Hepatocyte (in vitro differentiated cells): ENCODE measurements at places on chromosomes 4 and X.
A peak's percentile ranks its signal among the peaks of the same experiment; 100 is the strongest.

GRCh38 chr4:142840516-142841123, 5.5 kb downstream of the INPP4B start:
- peak; percentile 56 for DNase-seq

DNA sequence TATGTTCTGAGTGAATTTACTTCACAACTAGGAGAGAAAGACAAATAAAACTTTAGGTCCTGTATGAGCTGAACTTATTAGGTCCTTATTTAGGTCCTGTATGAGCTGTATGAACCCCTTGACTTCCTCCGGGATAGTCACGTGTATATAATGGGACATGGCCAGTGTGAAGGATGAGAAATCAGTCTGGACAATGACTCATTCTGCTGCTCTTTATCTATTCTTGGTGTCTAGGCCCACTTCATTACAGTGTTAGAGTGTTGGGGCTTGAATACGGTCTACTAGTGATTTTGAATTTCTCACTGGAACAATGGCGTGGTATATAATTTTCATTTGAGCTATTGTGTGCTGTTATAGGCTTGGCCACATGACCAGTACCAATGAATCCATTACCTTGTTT, 21.9 kb downstream of the STK26 start:
- no peak for DNase-seq

- DNase-seq: no peak
Measured at GRCh38 chr4:174437749-174438148, 84.5 kb downstream of the HPGD start.

DNA sequence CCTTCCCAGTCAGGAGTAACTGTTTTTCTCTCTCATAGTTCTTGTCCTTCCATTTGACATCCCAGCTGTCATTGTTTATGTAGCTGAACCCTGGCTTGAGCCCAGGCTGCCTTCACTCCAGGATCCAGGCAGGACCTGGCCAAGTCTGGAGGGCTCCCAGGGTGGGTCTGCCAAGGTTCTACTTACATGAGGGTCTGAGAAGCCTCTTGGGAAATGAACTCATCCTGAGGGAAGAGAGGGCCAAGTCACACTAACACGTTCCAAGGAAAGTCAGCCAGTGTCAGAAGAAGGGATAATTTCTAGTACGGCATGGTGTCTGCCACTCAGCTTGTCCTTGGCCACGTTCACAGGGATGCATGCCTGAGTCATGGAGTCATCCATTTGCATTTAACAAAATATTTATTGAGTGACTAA, 54.8 kb upstream of the SRD5A3 start:
- DNase-seq: no peak

- no peak for DNase-seq
Measured at GRCh38 chr4:31085689-31086088, 365.5 kb downstream of the PCDH7 start.

- no peak for DNase-seq
Measured at GRCh38 chr4:169898095-169898494, 128.1 kb downstream of the MFAP3L start.

DNA sequence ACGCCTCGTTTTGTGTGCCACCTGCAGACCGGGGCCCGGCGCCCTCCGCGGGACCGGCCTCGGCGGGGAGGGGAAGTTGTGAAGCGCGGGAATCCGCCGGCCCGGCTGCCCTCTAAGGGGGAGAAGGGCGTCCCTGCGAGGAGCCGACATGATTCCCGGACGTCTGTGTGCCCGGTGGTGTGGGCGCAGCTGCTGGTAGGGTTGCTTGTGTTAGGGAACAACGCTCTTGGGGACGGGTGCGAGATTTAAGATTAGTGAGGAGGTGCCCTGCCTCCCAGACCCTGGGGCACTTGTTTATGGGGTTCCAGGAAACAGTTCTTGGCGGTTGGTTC, 627 bp downstream of the CDKN2AIP start:
- no peak for DNase-seq

DNA sequence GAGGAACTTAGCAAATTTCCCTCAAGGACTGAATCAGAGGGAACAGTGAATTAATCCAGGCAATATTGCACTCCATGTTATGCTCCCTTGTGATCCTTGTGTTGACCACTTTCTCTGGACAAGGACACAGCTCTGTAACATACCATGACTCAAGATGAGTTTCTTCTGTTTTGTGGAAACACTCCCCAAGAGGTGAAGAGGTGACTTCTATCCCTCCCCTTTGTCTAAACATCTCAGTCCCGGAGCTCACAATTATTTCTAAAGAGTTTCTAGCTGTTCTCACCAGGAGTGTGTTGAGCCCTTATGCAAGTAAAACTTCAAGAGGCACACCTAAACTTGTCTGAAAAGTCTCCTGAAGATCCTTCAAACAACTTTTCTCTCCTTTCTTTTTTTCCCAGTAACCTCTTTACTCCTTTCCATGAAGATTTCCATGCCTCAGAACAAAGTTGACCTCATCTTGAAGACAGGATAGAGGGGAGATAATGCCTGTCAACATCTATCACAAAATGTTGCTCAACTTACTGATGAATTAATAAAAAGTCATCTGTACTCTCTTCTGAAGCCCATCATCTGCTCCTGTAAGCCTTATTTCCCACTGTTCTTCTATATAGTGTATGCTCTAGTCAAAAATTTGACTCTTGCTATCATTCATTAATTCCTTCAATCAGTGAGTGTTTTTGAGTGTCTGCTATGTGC, 429.1 kb downstream of the SPRY1 start:
- no peak for DNase-seq

DNA sequence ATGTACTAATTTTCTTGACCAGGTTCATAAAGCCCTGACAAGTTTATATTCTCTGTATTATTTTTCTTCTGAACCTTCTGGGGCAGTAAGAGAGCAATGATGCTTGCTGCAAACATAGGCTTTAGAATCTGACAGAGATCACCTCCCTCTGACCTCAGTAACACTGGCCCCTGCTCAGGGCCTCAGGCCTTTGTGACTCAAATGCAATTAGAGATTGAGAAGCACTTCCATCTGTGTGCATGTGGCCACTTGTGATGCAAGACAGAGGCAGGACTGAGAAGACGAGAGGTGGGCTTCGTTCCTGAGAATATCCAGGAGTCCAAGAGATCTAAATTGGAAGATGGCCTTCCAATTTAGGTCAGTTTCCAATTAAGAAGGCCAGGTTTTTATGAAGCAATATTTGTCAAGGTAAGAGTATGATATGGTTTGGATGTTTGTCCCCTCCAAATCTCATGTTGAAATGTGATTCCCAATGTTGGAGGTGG, 82.8 kb upstream of the VEGFC start:
- no peak for DNase-seq

DNA sequence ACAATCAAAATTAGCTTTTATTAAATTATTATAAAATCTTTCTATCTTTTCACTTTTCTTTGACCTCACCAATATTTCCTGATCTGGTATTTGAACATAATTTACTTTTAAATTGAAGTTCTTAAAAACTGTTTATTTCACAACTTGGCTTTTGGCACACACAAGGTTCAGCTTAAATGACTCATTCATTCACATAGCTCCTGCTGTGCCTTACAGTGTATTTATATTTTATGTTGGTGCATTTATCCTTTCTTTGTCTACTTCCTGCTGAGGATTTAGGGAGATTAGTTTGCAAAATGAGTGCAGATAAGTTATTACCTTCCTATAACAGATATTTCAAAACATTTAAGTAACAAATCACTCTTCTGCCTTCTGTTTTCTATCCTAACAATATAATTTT, 430.6 kb downstream of the DTHD1 start:
- no peak for DNase-seq

GRCh38 chrX:75156531-75156945, 455 bp upstream of the ABCB7 start:
- peak; percentile 8 for DNase-seq

GRCh38 chr4:26731351-26732035, 129.1 kb upstream of the STIM2 start:
- DNase-seq: no peak

GRCh38 chr4:139913995-139914598, 239.9 kb downstream of the MAML3 start:
- DNase-seq: no peak

GRCh38 chrX:140354431-140355120, 150.3 kb downstream of the SOX3 start:
- DNase-seq: no peak

DNA sequence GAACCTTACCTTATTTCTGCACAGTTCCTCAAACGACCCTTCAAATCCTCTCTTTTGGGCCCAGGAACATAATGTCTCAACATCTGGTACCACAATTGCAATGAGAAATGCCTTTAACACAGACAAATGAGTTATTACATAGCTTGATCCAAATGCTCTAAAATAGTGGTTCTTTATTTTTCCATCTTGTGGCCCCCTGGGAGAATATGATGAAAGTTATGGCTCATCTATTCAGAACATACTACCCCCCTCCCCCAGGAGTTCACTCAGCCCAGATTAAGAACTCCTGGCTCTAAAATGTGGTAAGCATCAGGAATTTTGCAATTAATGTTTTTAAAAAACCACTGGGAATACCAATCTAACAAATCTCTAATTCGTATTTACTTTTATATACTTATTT, 23.9 kb upstream of the CENPU start:
- no peak for DNase-seq

GRCh38 chr4:108941904-108942430, 179.1 kb upstream of the ETNPPL start:
- DNase-seq: no peak

GRCh38 chrX:13661735-13662288, 8.9 kb downstream of the TCEANC start:
- DNase-seq: no peak

DNA sequence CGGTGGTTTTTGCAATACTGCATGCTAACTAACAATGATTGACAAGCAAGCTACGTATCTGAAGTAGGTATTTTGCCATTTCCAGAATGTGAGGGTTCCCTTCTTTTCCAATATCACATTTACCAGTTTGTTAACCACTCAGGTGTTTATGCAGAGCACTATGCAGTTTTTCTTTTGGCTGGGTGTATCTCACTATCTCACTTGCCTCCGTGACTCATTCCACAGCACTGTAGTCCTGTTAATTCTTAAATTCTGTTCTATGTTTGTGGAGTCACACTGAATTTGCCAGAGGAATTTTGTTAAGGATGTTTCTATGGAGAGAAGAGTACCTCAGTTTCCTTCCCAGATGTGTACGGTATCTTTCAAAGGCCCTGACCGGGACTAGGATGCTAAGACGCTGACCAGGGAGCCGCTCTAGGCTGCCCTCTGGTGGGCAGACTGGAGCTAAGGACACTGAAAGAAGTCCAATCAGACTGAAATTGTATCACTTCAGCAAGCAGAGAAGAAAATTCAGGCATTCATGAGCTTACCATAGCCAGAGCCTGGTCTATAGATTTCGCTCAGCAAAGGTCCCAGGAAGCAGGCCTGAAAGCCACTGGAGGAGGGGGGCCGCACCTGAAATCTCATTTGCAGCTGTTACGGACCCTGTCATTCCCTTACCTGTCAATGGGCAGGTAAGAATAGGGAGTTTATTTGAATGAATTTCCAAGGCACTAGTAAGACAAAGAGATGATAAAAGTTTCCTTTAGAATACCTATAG, 388.4 kb upstream of the SPOCK3 start:
- peak; percentile 82 for DNase-seq

GRCh38 chr4:137611998-137612700, 79.9 kb upstream of the PCDH18 start:
- DNase-seq: no peak

- no peak for DNase-seq
Measured at GRCh38 chr4:113616443-113616842, 145.1 kb downstream of the CAMK2D start.

DNA sequence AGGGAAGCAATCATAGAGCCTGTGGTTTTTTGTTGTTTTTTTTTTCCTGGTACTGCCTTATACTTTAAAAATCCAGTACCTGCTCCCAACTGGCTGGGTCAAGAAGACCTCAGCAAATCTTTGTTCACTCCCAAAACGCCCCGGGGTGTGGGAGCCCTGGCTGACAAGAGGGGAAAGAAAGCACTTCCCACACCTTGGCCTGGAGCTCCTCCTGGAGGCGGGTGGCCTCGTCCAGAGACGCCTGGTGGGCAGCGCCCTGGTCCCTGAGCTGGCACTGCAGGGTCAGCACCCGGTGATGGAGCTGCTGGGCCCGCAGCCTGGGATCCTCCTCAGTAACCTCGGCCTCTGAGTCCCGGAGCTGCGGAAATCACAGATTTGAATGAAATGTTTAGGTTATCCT, 38.2 kb downstream of the C4orf50 start:
- DNase-seq: no peak

DNA sequence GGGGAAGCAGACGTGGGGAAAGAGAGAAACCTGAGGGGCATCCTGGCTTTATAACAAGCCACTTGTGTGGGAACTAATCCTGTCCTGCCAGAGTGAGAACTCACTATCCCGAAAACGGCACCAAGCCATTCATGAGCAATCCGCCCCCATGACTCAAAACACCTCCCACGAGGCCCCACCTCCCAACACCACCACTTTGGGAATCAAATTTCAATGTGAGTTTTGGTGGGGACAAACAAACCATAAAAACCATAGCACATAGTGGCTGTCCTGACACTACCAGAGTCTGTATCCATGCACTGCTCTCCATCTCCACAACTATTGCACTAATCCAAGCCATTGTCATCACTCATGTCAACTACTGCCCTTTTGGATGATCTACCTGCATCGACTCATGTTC, 28.5 kb upstream of the SEPTIN6 start:
- no peak for DNase-seq

- DNase-seq: no peak
Measured at GRCh38 chr4:28879900-28880299, 1840.3 kb upstream of the PCDH7 start.

DNA sequence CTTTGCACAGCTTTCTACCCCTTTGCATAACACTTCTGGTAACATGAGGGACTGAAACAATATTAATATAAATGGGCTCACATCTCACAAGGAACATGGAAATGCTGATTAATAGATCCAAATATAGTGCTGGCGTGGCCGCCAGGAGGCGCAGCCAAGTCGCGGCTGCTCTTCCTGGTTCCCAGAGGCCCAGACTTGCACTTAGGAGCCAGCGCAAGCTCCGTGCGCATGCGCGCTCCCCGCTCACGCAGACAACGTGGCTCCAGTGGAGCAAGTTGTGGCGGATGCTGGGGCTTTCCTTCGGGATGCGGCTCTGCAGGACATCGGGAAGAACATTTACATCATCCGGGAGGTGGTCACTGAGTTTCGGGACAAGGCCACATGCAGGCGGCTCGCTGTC, 318.3 kb upstream of the SLC7A11 start:
- DNase-seq: no peak

DNA sequence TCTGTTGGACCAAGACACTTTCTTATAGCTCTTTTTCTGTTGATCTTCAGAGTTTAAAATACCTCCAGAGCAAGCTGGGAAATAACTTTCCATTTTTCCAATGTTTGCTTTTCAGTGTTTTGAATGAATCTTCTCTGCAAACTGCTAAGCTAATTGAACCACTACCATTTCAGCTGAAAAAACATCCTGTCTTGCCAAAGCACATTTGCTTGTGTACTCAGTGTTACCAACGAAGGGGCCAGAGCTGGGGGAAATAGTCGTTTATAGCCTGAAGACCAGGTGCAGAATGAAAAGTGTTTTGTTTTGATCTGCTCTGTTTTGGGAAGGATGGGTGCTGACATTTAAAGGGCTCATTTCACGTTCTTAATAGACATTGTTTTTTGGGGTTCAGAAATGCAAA, 88.4 kb upstream of the CLNK start:
- DNase-seq: no peak

GRCh38 chr4:142339053-142339452, 507.0 kb downstream of the INPP4B start:
- no peak for DNase-seq

GRCh38 chrX:152674135-152674534, 24.5 kb upstream of the MAGEA3 start:
- no peak for DNase-seq

GRCh38 chr4:26289401-26289800, 31.4 kb upstream of the RBPJ start:
- DNase-seq: no peak
